ENCODE measurements at places on chromosomes 5 and 9.

DNA sequence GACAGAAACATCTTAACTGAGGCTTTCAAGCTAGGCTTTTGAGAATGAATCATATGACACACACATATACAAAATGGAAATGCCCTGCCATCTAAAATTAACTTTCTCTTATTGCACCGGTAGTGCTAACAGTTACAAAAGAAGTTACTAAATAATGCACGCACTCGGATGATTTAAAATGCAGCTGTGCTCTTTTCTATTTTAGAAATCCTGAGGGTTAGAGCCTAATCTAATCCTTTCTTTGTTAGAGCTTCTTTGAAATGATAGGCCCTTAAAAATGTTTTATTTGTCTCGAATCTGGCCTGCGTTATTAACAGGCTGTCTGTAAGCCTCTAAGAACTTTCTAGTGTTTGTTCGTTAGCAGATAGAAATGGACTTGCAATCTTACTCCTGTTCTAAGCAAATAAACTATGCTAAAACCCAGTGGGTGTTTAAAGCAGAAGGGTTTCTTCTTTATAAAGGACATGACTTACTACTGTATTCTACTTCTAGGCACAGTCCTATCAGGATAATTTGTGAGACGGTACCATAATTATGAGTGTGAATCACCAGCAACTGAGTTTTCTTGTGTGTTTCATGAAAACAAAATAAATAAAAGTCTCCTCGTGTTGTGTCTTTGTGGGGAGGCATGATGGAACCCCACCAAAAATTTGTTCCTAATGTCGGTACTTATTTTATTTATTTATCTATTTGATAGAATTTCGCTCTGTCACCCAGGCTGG, 69.2 kb upstream of the MYO10 start:
- no peak for DNase-seq

DNA sequence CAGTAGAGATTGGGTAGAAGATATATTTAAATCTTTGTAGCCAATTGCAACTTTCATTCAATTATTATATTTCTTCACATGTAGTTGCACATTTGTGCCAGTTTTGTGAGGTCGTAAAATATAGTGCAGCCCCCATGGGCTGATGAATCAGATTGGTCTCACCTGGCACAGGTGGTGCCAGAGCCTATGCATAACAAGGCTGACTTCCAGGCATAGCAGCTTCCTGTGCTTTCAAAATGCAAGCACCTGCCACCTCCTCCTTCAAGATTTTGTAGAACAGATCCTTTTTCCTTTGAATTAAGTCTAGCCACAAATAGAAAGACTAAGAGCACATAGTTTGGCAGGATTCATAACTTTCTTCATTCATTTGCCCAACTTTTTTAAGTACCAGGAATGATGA, 87.1 kb downstream of the STARD4 start:
- DNase-seq = no peak

- no peak for DNase-seq
These were observed at the start of gene KCNIP1 for GRCh38 chr5:170503990-170504596. Gene KCNIP1 (plus strand): TSS chr5:170504020.

DNA sequence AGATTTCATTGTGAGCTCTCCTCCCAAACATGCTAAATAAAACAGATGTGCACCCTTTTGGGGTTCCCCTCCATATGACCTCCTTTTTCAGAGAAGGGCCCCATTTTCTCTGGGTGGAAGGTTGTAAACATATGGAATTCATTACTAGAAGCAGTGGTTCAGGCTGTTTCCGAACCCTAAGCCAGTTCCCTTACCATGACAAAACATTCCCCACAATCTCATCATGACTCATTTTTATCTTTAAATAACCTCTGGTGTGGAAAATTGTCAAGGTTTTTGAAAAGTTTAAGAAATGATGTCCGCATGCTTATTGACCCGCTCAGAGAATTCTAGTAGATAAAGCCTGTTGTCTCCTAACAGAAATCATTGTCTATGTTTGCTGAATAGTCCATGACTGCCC, 127.3 kb upstream of the PIK3R1 start:
- no peak for DNase-seq
